ENCODE measurements at places on chromosomes 16 and 17.

- no peak for DNase-seq
Observed at GRCh38 chr16:51524555-51525373, 373.7 kb upstream of the SALL1 start.

DNA sequence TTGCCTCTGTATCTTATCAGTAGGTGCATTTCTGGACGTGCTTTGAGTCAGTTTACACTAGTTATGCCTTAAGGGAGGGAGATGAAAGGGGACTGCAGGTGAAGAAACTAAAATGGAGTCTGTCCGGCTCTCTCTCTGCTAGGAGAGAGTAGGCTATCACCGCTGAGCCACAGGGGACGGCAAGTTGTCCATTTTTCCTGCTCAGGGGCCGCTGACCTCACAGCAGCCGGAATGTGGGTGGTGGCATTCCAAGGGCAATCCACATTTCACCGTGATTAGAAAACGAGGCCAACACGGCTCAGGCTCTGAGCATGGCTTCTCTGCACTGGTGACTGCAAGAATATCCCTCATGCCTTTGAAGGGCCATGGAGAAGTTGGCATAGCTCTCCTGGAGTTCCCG is 19.0 kb upstream of the KLHDC4 start:
- DNase-seq: no peak

DNA sequence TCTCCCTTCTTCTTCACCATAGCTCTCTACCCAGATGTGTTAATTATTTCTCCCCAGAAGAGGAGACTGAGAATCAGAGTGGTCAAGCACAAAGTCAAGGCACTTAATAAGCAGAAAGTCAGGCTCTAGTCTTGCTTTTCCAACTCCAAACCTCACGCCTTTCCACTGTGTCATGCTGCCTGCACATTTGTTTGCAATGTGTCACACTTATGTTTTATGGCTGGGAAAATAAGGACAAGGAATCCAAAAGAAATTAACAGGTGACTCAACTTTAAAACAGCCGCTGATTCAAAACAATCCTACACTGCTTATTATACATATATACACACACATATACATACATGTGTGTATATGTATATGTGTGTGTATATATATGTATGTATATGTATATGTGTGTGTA is 255.7 kb upstream of the DYNLRB2 start:
- no peak for DNase-seq

DNA sequence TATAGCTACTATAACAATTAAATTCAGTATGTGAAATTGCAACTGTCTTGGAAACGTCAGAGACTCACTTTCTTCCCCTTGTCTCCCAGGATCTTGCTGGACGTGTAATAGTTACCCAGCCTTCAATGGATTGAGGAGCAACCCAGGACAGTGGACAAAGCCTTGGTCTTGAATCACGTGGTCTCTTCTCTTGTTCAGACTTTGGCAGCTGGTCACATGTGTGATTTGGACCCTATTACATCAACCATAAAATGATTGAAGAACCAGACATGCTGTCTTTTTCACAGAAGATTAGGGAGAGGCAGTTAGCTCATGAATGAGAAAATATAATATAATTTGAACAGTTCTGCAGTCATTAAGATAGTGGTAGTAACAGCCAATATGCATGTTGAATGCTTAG is 1085.5 kb upstream of the RBFOX1 start:
- DNase-seq: no peak

GRCh38 chr16:55811811-55812210 is 21.1 kb downstream of the CES1 start:
- no peak for DNase-seq

DNA sequence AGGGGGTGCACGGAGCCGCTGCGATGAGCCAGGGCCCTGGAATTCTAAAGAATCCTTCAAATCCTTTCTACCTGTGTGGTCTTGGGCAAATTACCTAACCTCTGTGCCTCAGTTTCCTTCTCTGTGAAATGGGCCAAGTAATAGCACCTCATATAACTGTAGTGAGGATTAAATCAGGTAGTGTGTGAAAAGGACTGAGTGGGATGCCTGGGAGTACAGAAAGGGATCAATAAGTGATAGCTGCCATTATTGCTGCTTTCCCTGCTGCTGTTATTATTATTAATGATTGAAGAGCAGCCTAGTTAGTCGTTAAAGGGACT is 958 bp downstream of the SCNN1G start:
- DNase-seq: no peak

DNA sequence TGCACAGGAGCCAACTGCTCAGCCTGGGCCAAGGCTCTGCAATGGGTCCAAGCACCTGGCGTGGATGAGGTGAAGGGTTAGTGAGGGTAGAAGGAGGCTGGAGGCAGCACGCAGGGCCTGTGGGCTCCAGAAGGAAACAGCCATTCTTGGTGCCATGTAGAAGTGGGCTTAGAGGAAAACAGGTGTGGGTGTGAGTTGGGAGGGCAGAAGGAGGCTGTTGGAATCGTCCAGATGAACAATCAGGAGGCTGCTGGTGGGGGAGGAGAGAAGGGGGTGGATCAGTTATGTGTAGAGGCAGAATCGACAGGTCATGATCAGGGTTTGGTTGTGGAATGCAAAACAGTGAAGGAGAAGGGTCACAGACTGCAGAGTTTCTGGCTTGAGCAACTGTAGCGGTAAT is 51.7 kb upstream of the ALDH3A2 start:
- DNase-seq: no peak

GRCh38 chr17:44557651-44558285 is 484 bp downstream of the FZD2 start:
- peak; percentile 62 for DNase-seq

GRCh38 chr17:2271985-2272702 is 31.4 kb downstream of the SMG6 start:
- peak; percentile 49 for DNase-seq

DNA sequence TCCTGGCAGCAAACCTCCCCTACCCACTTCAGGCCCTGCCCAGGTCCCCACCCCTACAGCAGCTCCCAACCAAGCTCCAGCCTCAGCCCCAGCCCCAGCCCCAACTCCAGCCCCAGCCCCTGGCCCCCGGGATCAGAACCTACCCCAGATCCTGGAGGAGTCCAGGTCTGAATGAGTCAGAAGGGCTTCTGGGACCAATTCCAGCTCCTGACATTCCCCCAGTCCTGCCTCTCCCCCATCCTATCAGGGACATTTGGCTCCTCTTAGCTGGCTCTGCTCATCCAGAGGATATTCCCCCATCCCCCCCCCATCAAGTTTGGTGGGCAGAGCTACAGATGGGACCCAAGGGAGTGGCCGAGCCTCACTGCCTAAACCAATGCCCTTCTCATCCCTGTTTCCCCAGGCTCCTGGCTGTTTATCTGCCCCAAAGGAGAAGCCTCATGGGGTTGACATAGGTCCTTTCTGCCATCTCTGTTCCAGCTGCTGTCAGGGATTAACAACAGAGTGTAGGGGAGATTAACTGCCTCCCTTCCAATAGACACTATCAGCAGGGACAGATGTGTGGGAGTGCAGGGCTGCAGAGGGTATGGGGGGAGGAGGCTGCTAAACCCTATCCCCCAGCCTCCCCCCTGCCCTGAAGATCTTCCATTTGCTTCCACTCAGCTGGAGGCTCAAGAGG is 16.5 kb downstream of the CNTNAP1 start:
- DNase-seq: no peak

DNA sequence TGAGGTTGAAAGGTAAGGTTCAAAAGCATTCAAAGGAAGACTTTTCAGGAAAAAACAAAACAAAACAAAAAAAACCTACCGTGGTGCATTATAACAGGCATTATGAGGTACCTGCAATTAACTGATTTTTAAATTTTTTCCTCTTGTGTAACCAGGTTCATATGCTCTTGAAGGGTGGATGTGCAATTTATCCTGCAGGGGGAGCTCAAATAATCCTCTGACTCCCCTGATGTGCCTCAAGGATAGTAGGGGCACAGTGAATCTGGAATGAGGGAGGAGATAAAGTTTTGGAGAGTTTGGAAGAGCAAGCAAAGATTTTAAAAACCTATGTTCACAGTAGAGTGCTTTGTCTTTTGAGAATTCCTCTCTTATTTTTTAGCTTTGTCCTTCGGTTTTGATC is 1349.4 kb downstream of the CDH8 start:
- no peak for DNase-seq

DNA sequence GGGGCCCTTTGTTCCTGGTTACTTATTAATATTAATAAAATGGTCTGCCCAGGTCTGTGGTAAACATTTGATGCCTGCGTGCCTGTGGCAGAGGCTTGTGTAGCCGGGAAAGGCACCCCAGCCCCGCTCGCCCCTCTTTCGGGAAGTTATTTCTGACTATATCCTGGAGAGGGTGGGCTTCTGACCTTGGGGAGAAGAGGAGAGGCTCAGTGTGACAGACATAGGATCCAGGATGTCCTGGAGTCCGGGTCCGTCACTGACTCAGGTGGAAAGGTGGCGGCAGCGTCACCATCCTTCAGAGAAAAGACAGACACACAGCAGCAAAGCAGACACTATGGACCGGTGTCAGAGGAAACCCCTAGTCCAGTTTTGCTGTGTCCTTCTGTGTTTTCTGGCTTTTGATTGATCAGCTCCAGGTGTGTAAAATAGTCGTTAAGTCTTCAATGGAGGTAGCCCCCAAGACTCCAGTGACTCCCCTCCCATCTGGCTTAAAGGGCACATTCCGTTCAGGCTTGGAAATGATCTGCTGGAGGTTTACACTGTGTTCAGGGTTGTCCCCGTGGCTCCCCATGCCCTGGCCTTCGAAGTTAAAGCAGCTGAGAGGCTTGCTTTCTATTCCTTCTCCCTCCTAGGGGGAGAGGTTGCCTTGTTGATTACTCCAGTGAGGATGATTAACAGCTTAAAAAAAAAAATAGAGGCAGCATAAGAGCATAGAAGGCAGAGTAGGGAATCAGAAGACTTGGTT is 81.6 kb downstream of the CCDC182 start:
- DNase-seq: no peak

GRCh38 chr16:56669840-56670619 is 416 bp downstream of the MT1H start:
- DNase-seq: no peak

GRCh38 chr17:81346908-81347349 is 48.3 kb upstream of the BAHCC1 start:
- DNase-seq: no peak

DNA sequence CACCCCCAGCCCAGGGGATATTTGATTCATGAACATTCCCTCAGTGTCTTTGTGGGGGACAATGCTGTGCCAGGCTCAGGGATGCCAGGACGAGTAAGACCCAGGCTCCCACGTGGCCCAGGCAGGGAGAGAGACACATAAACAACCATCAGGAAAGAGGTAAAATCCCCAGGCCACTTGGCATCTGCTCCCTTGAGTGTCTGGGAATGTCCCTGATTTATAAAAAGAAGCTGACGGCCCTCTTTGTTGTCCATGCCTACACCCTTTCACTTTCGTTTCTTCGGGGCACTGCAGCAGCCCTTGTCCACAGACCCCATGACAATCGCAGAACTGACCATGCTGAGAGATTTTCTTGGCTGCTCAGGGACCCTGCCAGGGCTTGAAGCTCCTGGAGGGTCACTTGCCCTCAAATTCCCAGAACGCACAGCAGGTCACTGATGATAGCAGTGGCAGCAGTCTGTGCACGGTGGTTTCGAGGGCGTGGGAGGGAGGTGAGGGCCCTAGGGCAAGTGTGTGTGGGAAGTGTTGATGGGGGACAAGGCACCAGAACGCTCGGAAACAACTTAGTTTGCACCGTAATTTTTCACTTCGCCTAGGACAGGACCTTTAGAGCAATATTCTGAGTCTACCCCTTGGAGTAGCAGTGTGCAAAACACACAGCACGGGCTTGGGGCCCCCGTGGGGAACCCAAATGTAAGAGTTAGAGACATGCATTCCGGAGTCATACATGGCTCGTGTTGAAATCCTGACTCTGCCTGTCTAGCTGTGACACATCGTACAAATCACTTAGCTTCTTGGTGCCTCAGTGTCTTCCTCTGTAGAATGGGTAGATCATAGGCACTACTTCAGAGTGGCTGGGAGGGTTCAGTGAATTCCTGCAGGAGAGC is 4.7 kb downstream of the NOD2 start:
- peak; percentile 76 for DNase-seq

DNA sequence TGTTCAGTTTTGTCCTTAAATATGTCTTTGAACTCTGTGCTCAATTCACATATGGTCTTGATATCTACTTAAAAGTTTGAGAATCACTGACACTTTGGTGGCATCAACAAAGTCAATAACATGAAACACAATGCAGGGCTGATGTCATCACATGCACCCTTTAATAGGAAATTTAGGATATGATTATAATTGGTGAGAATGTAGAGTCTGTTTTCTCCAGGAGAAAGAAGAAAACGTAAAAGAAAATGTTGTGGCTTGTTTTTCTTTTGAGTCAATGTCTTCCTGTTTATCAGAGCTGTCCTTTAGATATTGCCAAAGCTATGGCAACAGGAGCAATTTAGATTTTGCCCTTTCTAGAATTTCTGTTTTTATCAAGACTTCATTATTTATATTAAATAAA is 396.9 kb downstream of the CDH13 start:
- no peak for DNase-seq

GRCh38 chr16:68475071-68475470 is 26.8 kb upstream of the SMPD3 start:
- DNase-seq: no peak

DNA sequence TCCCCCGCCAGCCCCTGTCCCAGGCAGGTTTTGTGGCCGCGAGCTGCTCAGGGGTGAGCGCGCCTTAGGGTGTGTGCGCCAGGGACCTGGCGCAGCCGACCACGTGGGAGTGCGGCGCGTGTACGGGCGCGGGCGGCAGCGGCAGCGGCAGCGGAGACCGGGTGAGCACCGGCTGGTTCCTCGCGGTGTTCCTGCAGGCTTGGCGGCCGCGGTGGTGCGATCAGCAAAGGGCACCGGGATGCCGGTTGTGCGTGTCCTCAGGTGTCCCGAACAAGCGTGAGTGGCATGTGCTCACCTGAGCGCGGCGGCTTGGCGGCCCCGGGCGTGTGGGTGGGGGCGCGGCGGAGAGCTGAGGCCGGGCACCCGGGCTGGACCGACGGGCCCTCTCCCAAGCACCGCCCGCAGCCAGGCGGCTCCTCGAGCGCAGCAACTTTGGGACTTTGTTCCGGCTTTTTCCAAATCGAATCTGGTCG is 381 bp upstream of the HSD11B2 start:
- DNase-seq: peak; percentile 63

GRCh38 chr17:68505951-68506350 is 6.3 kb upstream of the PRKAR1A start:
- no peak for DNase-seq

DNA sequence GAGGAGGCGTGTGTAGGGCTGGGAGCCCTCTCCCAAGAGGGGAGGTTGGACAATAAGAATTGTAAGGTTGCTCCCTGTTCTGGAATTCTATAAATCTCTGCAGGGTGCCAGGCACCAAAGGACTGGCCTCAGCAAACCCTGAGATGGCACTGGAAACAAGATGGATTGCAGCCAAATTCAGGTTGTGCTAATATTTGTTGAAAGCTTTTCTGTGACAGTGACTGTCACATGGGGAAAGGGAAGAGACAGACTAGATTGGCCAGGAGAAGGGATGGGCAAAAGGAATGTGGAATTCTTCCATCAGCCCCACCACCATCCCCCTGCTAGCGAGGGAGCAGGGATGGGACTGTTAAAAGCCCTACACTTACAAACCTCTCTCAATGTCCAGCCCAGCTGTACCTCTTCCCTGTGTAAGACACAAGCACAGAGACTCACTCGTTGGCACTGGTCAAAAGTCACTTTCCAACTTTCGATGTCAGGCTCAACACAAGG is 62.4 kb downstream of the SOX9 start:
- no peak for DNase-seq

All from activated CD4-positive, alpha-beta T cell treated with anti-CD3 and anti-CD28 coated beads for 36 hours (primary cell).